Activated CD4-positive, alpha-beta T cell treated with anti-CD3 and anti-CD28 coated beads, Interleukin-2, Interleukin-4, amounts not matched to agents 100 ng/mL and 50 ng/mL, durations not matched to agents 16 hours and 8 hours (primary cell): ENCODE measurements at places on chromosomes 4 and X.
A peak's percentile ranks its signal among the peaks of the same experiment; 100 is the strongest.

- DNase-seq = no peak
Observed at GRCh38 chrX:67749536-67749935, 205.7 kb downstream of the AR start.

GRCh38 chrX:101430457-101431078, 22.5 kb downstream of the HNRNPH2 start:
- DNase-seq = peak; percentile 63

DNA sequence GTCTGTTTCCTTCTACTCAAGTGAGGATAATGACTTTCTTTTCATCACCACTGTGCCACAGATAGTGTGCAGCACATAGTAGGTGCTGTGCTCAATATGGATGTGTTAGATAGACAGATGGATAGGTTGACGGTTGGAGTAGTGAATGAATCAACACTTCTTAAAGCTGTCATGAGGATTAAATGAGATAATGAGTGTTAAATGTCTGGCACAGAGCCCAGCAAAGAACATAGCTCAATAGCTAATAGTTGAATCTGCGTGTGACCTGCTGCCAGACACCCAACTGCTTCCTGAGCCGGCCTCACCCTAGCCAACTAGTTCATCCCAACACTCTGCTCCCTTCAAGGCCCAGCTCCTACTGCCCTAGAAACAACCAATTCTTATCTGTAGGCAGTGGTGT, 67.7 kb upstream of the PJA1 start:
- no peak for DNase-seq

GRCh38 chr4:8828869-8829268, 42.8 kb downstream of the HMX1 start:
- DNase-seq = no peak

DNA sequence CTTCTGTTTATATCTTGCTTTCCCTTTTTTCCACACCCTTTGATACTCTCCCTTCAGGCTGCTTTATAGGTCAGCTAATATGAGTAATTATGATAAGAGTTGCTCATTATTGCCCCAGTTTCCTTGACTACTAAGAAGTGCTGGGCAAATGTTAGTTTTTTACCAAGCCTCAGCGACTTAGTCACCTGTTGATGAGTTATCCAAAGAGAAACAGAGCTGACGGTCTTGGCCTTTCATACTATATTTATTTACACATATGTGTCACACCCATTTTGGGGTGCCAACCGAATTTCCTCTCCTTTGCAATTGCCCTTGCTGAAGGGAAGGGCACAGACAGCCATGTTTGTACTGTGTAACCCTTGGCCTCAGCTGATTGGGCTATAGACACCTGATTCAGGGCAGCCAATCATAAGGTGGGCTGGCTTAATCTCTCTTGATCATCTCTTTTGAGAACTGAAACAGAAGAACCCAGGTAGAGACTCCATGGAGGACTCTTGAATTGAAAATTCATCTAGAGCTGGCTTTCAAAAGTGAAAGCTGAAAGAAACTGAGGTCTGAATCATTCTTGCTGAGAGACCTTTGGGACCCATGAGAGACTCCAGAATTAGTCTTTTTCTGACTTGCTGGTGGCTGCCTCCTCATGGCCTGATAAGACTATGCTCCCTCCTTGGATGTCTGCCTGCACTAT, 111.7 kb upstream of the RPS6KA3 start:
- DNase-seq = peak; percentile 62

GRCh38 chr4:72895408-72895807, 174.1 kb downstream of the COX18 start:
- DNase-seq = no peak
